ENCODE measurements at places on chromosomes 2 and 18.

GRCh38 chr2:221343524-221343923 lies 228.6 kb downstream of the EPHA4 start:
- DNase-seq: no peak

GRCh38 chr2:176743671-176744070 lies 468.9 kb upstream of the HNRNPA3 start:
- no peak for DNase-seq

- DNase-seq: no peak
Observed at GRCh38 chr2:74066491-74067203, 81.1 kb downstream of the BOLA3 start.

GRCh38 chr18:75204269-75204731 lies 4.6 kb downstream of the PTGR3 start:
- no peak for DNase-seq

- DNase-seq: no peak
Observed at GRCh38 chr2:101125374-101125773, 25.8 kb downstream of the TBC1D8 start.

DNA sequence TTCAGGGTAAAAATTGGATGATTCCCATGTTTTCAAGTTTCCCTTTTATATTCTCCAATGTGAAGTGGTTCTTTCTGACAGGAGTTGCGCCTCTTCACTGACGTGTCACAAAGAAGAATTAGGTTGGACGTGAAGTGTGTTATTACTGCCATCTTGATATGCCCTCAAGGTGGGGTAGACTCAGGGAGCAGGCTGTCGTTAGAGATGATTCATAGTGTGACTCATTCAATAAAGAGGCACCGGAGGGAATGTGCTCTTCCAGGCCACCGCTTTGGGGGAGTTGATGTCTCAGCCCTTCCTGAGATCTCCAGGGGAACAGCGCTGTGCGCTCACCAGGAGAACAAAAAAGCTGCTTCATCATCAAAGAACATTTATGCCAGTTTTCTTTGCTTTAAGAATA lies 3.6 kb upstream of the DGKD start:
- DNase-seq: peak; percentile 73

DNA sequence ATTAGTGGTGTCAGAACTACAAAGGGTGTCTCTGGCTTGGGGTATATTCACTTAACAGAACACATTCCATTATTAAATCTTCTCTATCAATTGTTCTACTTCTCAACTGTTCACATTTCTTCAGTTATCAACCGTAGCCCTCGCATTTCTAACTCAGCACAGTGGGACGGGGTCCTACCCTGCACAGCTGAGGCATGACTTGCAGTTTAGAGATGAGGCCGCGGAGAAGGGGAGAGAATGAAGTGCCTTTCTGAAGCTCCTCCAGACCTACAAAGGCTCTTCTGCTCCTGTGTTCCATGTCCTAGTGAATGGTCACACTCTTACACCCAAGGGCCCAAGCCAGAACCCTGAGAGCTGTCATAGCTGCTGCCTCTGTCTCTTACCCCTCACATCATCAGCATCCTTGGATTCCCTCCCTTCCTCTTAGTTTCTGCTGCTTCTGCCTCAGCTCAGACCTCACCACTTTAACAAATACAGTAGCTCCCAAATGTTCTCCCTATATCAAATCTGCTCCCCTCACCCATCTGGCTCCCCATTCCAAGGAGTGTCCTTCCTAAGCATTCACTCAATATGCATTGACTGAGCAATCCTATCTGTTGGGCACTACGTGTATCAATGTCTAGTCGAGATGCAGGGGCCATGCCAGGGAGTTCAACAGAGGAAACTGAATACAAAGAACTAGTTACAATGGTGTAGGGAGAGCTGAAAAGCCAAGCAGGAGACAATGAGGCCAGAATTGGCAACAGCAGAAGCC lies 34.3 kb upstream of the MRPL19 start:
- DNase-seq: no peak
